ENCODE measurements at places on chromosomes 3 and 15.

- no peak for DNase-seq
Measured at GRCh38 chr15:74432271-74432967, 1.3 kb downstream of the SEMA7A start.

GRCh38 chr3:131282379-131282778 lies 99.2 kb upstream of the NUDT16 start:
- no peak for DNase-seq

- peak; percentile 47 for DNase-seq
Measured at GRCh38 chr3:126134219-126134975, 46.0 kb downstream of the ALDH1L1 start.

- DNase-seq: no peak
Measured at GRCh38 chr3:106121491-106122289, 252.9 kb upstream of the CBLB start.

DNA sequence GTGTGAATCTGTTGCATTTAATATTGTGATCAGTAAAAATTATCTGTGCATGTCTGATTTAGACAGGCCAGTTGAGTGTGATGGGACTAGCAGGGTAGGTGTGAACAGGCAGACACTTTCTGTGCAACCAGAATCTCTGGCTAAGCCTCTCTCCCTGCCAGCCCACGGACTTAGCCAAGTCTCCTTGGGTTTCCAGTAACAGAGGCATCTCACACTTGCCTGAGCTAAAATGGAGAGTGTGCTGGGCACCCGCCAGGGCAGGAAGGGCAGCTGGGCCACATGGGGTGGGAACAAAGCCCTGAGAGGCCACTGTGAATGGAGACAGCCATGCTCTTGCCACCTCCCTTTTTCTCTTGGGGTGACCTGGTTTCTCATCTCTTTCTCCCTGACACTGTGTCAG lies 12.5 kb upstream of the RPS27L start:
- DNase-seq: no peak

DNA sequence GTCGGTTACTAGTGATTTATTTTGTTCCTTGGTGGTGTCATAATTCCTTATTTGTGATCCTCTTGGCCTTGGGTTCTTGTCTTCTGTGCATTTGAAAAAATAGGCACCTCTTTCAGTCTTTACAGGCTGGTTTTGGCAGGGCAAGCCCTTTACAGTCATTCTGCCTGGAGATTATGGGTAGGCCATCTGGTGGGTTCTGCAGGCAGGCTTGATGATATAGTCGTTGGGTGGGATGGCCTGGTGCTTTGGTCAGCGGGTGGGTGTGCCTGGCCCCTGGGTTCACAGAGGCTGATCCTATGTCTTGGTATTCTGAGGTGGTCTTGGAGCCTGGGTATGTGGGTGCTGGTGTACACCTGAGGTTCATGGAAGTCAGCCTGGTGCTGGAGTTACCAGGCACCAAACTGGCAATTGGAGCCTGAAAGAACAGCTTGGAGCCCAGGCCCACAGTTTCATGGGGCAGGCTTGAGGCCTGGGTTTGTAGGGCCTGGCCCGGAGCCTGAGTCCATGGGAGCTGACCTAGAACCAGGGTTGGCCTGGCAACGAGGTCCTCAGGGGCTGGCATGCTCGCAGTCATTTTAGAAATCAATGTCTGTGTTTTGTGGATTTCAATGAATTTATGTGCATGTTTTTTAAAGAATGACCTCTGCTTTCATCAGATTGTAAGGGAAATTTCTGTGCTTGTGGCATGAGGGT lies 63.3 kb downstream of the DOCK3 start:
- no peak for DNase-seq

DNA sequence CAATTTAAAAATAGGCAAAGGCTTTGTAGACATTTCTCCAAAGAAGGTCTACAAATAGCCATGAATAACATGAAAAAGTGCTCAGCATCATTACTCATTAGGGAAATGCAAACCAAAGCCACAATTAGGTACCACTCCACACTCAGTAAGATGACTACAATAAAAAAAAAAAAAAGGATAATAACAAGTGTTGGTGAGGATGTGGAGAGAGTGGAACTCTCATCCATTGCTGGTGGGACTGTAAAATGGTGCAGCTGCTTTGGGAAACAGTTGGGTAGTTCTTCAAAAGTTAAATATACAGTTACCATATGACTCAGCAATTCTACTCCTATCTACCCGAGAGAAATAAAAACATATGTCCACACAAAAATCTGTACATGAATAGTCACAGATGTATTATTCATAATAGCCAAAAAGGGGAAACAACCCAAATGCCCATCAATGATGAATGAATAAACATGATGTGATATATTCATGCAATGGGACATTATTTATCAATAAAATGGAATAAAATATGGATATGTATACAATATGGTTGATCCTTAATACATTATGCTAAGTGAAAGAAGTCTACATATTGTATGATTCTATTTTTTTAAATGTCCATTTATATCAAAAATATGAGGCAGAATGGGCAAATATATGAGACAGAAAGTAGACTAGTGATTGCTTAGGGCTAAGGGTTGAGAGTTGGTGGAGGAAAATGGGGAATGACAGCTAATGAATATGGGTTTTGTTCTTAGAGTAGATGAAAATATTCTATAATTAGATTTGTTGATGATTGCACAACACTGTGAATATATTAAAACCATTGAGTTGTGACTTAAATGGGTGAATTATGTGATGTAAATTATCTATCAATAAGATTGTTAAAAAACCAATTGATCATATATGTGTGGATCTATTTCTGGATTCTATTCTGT lies 66.1 kb upstream of the SMAD3 start:
- no peak for DNase-seq

- no peak for DNase-seq
Measured at GRCh38 chr15:67680641-67681040, 138.1 kb downstream of the MAP2K5 start.

GRCh38 chr3:149142682-149143081 lies 13.2 kb downstream of the HPS3 start:
- DNase-seq: no peak

- no peak for DNase-seq
Measured at GRCh38 chr15:68284616-68285258, 7.2 kb downstream of the FEM1B start.

DNA sequence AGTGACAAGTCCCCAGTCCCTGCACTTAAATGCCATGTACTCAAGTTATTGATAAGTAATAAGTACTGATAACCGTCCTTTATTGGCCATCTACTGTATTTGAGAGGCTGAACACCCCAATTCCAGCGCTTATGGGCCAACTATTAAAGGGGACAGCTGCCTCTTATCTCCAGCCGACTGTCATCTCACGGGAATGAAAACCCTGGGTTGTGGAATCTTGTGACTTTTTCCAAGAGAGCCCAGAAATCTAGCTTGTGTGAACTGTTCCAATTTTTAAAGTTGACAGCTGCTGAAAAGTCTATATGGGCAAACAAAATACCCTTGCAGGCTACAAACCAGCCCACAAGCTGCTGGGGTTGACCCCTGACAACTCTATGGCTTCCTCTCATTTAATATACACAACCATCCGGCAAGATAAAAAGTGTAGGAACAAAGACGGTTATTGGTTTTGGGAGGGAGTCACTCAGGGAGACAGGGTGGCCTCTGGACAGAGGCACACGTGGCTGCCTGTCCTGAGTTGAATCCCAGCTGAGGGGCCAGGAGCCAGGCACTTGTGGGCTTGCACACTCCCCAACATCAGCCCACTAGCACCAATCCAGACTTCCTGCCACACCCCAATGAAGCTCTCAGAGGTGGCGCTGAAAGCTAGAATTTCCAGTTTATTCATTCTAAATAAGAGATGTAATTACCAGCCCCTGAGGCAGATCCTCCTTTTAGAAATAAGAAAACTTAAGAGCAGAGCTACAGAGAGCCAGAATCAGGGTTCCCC lies 16.2 kb downstream of the SPSB4 start:
- DNase-seq: no peak

GRCh38 chr3:134904776-134905646 lies 110.0 kb downstream of the EPHB1 start:
- no peak for DNase-seq
